Ureter (tissue), 1 donor: ENCODE measurements at places on chromosomes 13 and 19. TPM values are rescaled to one million over a fixed set of nuclear protein-coding genes. Genes with fewer than 3 reads are reported as not detected.

The NCLN gene
- total RNA-seq, result 69.2 TPM

The IFNL1 gene
- not detected for total RNA-seq

The S1PR5 gene
- 4.6 TPM for total RNA-seq

The SMIM44 gene
- not detected for total RNA-seq

The EVI5L gene
- 15.9 TPM for total RNA-seq

The ENOX1 gene
- total RNA-seq, result 7.1 TPM

The RFXAP gene
- total RNA-seq, result 8.3 TPM

The ALDH16A1 gene
- total RNA-seq, result 24.0 TPM

The CGB3 gene
- not detected for total RNA-seq

The MAP4K1 gene
- total RNA-seq, result 9.0 TPM

The NECTIN2 gene
- total RNA-seq, result 66.7 TPM

The ZNF471 gene
- total RNA-seq, result 10.6 TPM

The RNF225 gene
- total RNA-seq, result 1.8 TPM

The PTPRH gene
- 1.3 TPM for total RNA-seq

The UGGT2 gene
- total RNA-seq, result 79.0 TPM

The ZNF28 gene
- 22.3 TPM for total RNA-seq
